ENCODE measurements at places on chromosomes 6 and 20.

GRCh38 chr6:162580619-162581018, 146.9 kb downstream of the PRKN start:
- no peak for DNase-seq

DNA sequence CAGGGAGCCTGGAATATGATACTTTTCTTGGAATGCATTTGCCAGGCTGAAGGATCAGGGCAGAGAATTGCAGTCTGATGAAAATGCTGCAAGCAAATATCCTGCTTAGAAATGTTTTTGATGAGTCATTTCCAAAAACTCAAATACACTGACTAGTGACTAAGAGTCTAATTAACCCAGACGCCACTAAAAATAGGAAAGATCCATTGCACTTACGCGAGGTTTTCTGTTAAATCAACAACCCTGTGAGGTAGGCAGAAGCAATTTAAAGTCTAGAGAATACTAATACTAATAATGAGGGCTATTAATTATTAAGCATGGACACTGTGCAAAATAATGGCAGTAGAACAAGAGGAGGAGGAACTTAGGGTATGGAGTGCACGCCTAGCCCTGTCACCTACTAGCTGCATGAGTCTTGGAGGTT, 130.1 kb upstream of the DOK5 start:
- peak; percentile 87 for DNase-seq

GRCh38 chr20:32204205-32205109, 3.1 kb downstream of the PLAGL2 start:
- no peak for DNase-seq

GRCh38 chr6:136539967-136540652, 10.1 kb downstream of the MAP7 start:
- no peak for DNase-seq

- DNase-seq, result no peak
Observed at GRCh38 chr20:15642109-15642508, 931.1 kb downstream of the KIF16B start.

GRCh38 chr20:50543326-50543725, 33.1 kb downstream of the PTPN1 start:
- DNase-seq, result no peak

GRCh38 chr6:100726666-100727065, 154.5 kb downstream of the ASCC3 start:
- DNase-seq, result peak; percentile 78

DNA sequence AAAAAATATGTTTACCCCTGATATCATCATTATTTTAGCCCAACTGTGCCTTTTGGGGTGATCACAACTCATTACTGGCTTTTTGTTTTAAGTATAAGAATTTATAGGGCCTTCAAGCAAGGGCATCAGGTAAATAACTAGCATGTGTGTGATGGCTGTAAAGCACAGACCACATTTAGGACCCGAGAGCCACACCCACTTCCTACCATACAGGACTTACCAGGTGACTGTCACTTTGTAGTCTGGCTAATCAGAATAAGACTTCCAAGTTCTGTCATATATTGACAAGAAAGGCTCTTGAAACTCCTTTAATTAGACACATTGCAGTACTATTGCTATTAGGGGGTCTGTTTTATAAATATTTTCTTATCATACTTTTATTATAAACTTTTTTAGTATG, 31.1 kb downstream of the TMEM242 start:
- no peak for DNase-seq

- DNase-seq, result peak; percentile 3
Observed at GRCh38 chr6:166156942-166157341, 10.7 kb downstream of the TBXT start.

GRCh38 chr20:38563802-38564431, 17.1 kb upstream of the ADIG start:
- DNase-seq, result no peak

Measured in AG10803 (cell line).